ENCODE measurements at places on chromosomes 2 and 18.

- no peak for DNase-seq
Measured at GRCh38 chr18:79873449-79874110, 75.8 kb downstream of the KCNG2 start.

GRCh38 chr2:86035376-86035882, 70.3 kb downstream of the POLR1A start:
- no peak for DNase-seq

DNA sequence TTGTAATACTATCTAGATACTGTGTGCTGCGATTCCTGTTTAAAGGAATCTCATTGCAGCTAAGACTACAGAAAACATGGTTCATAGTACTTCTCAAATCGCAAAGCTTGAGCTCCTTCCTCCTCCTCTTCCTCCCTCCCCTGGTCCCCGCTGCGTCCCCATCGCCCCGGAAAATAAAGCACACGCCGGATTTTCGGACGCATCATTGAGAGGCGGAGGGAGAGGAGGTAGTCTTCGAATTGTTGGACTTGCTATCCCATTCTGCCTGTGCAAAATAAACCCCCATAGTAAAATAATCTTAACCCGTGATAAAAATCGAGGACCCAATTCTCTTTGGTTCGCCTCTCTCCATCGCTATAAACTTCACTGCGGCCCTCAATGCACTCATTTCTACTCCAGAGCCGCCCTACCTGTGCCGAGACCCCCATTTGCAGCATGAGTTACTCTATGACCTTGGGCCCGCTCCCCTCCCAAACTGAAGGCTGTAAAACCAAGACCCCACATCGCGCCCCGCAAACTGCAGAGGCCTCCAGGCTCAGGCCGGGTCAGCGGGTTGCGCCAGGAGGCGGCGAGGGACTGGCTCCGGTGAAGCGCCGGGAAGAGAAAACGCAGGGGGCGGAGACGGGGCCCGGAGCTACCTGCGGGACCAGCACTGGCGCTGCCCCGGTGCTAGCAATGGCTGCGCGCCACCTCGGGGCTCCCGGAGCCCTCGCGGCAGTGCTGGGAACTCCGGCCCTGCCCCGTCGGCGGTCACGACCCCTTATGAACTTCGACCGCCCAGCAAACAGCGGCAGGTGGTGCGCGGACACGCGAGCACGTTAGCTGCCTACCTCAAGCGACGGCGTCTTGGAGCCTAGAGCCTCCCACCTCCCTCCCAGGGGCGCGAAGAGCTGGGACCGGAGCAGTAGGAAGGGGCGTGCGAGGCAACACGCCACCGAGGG, 649 bp downstream of the ESCO1 start:
- no peak for DNase-seq

DNA sequence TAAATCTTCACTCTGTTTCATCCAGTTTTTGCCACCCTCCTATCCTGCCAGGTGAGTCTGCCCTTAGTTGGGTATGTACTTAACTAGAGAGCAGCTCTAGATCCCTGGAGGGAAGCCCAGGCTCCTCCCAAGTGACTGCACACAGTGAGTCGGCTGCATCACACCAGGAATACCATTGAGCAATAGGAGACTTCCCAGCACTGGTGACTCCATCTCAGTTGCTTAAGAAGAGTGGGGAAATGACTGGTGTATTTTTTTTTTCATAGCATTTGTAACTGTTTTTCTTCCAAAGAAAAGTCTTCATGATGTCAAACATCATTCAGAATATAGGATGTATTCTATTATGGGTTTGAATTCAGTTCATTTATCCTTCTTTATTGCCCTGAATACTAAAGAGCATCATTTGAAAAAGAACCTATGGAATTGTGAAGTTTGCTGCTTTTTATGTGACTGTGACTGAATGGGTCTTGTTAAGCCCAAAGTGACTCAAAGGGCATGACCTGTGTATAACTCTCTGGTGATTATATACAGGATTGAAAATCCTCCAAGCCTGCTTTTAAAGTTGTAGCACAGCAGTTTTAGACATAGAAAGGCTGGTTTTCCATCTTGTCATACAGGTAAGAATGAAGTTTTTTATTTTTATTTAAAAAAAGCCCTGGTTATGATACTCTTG, 84.3 kb downstream of the MAP3K20 start:
- DNase-seq, result no peak

DNA sequence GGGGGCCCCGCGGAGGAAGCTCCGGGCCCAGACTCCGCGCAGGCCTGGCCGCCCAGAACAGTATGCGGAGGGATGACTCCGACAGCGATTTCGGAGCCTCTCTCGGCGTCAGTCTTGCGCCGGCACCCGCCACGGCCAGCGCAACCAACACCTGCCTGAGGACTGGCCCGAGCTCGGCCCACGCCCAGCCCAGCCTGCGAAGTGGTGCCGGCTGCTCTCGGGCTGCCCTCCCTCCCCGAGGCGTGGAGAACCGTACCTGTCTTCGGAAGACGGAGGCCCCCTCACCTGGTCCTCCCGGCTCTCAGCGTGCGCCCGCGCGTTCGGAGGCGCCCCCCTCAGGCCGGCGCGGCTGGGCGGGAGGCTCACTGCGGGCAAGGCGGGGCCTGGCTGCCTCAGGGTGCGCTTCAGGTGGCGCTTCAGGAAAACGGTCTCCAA, at the start of gene M1AP:
Gene M1AP (minus strand): TSS at position 322 of the 435 bp plus-strand sequence. CDS start 8,055 bp downstream, outside the sequence.
- DNase-seq, result no peak

GRCh38 chr2:238159661-238160205, 963 bp downstream of the ERFE start:
- DNase-seq, result no peak

GRCh38 chr2:42984617-42985016, 192.2 kb upstream of the HAAO start:
- DNase-seq, result no peak

Measured in activated effector memory CD4-positive, alpha-beta T cell treated with Interleukin-2 at 50 U/mL for 16 hours (primary cell).